ENCODE measurements at places on chromosomes 6 and 20.
A peak's percentile ranks its signal among the peaks of the same experiment; 100 is the strongest.

DNA sequence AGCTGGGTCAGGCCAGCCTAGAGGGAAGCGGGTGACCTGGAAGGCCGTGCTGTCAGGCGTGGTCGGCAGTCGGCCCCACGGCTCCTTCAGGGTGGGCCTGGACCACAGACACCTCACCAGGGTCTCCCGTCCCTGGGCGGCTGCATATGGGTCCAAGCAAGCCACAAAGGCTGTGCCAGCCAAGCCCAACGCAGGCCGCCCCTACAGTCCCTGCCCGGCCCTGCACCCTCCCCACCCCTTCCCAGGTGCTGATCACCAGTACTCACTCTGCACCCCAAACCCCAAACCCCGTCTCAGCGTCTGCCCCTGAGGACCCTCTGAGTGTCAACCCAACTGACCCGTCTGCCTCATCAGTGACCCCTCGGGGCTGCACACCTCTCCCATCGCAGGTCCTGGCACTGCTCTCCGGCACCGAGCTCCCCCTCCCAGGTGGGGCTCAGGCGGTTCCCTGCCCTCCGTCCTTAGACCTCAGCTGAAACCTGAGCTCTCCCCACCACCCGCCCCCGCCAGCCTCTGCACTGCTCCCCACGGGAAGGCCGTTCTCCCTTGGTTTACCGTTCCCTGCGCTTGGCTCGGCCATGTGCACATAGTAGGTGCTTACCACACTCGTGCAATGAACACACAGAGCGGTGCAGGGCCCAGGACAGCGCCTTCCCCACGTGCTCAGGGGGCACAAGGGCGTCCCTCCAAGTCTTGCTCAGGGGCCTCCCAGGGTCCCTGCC, 1.5 kb upstream of the PPDPF start:
- no peak for DNase-seq

DNA sequence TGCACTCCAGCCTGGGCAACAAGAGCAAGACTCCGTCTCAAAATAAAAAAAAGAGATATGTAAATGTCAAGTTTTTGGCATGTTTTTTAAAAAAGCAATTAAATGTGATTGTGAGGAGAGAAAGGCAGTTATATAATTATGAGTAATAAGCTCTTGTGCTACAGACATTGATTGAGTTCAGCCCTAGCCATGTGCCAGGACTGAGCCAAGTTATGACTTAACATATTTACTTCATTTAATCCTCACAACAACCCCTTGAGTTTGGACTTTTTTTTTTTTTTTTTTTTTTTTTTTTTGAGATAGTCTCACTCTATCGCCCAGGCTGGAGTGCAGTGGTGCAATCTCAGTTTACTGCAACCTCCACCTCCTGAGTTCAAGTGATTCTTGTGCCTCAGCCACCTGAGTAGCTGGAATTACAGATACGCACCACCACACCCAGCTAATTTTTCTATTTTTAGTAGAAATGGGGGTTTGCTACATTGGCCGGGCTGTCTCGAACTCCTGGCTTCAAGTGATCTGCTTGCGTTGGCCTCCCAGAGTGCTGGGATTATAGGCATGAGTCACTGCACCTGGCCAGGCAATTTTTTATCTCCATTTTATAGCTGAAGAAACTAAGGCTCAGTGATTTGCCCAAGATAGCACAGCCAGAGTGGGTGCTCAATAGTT, 15.0 kb upstream of the CSE1L start:
- no peak for DNase-seq

DNA sequence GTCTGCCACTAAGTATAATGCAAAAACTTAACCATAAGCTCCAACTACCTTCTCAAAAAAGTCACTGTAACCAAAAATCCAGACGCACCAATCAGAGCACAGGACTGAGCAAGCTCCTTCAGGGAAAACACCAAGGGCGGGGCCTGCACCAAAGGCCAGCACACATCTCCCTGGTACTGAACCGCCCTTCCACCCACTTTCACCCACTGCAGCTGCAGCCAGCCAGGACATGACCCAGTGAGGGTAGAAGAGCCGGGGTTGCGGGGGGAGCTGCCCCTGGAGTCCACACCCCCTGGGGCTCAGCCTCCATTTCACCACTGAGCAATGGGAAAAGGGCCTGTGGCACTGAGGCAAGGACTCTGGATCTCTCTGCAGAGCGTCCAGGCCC, 54.3 kb downstream of the TAF4 start:
- DNase-seq, result no peak

DNA sequence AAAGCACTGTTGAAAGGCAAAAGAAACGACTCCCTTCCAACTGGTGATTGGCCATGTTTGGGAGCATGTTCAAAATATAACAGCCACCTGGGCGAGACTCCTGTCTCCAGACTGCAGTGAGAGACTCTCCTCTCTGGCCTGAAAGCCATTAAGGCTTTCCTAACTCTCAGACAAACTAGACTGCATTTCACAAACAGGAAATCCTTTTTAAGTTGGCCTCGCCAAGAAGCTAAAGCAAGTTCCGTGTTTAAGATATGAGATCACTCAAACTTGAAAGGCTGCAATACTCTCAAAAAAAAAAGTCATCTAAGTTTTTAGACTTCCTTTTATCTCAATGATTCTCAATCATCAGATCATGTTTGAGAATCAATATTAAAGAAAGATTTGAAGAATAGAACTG, 117.0 kb downstream of the TFAP2A start:
- DNase-seq, result no peak

GRCh38 chr6:137106183-137106582, 61.4 kb upstream of the IL20RA start:
- DNase-seq, result no peak

DNA sequence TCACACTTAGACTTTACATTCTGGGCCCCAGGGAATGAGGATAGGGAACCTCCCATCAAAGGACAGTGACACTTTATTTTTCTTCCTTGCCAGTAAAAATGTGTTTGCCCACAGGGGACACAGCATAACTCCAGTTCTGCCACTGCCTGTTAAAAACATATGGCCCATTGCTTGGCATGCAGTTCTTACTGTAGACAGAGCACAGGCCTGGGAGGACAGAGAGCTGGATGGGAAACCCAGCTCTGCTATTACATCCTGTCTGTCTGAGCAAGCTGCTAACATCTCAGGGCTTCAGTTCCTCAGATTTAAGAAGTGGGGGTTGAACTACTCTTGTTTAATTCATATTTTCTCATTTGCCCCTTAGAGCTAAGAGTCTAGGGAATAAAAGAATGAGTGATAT, 120.2 kb downstream of the AKAP7 start:
- DNase-seq, result no peak

- no peak for DNase-seq
Observed at GRCh38 chr6:111938710-111939109, 65.5 kb upstream of the FYN start.

GRCh38 chr20:52033313-52033712, 158.3 kb downstream of the ZFP64 start:
- no peak for DNase-seq

GRCh38 chr20:47024461-47024937, 129.9 kb downstream of the EYA2 start:
- no peak for DNase-seq

DNA sequence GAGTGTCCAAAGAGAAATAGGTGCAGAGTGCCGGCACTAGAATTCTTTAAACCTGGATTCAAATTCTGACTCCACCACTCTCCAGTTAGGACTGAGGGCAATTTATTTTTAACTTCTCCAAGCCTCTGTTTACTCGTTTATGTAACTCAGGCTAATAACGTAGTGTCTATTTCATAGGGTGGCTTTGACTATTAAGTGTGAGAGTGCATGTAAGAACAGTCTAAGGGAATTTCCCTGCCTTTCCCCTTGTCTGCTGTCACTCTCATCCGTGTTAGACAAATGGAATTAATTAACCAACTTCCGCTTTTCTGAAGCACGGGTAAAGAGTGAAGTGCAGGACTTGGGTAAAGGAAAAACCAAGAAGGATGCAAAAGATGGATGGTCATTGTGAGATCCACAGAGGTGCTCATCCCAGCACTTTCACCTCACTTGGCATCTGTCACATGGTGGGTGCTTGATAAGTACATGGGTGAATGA, 4.1 kb upstream of the ZKSCAN8 start:
- no peak for DNase-seq

DNA sequence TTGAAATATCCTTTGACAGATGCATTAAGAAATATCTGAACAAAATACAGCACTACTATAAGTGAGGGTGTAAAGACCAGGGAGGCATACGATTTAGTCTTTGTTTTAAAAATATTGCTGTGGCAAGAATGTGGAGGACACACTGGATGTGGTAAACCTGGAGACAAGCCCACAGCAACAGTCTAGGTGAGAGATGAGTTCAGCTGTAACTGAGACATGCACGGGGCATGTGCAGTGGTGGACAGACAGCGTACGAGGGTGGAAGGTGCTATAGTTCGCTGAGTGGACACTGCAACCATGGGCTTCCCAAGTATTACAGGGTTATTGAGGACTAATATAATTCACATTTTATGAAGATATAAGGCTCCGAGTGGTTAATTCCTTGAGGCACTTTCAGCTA, 1.8 kb downstream of the NANP start:
- DNase-seq, result no peak

GRCh38 chr6:158383542-158383941, 71.3 kb downstream of the TULP4 start:
- DNase-seq, result no peak

- DNase-seq, result no peak
Observed at GRCh38 chr20:36162272-36162966, 7.9 kb downstream of the EPB41L1 start.

GRCh38 chr20:24704899-24705298, 235.5 kb downstream of the SYNDIG1 start:
- no peak for DNase-seq

DNA sequence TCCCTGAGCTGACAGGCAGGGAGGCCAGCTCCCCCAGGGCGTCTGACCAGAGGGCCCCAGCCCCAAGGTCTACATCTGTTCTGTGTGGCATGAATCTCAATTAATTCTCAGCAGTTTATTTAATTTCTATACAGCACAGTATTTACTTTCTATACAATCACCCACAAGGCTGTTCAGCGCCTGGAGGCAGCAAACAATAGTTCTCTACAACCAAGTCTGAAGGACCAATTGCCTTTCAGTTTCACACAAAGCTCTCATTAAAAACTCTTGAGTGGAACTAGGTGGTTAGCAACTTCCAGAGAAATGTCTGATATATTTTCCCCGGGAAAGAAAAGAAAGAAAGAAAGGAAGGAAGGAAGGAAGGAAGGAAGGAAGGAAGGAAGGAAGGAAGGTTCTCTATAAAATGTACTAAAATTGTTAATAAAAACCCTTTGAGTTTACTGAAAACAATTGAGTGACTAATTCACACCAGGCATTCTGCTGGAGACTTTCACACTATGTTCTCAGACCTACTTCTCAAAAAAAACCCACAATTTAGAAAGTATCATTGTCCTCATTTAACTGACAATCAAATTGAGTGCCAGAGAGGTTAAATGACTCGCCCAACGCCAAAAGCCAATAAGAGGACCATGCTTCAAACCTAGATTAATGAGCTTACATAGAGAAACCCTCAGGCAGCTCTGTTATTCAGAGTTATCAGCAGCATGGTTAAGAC, 62.5 kb downstream of the METTL24 start:
- DNase-seq, result no peak

GRCh38 chr6:31079656-31080261, 32.6 kb downstream of the C6orf15 start:
- peak; percentile 49 for DNase-seq

DNA sequence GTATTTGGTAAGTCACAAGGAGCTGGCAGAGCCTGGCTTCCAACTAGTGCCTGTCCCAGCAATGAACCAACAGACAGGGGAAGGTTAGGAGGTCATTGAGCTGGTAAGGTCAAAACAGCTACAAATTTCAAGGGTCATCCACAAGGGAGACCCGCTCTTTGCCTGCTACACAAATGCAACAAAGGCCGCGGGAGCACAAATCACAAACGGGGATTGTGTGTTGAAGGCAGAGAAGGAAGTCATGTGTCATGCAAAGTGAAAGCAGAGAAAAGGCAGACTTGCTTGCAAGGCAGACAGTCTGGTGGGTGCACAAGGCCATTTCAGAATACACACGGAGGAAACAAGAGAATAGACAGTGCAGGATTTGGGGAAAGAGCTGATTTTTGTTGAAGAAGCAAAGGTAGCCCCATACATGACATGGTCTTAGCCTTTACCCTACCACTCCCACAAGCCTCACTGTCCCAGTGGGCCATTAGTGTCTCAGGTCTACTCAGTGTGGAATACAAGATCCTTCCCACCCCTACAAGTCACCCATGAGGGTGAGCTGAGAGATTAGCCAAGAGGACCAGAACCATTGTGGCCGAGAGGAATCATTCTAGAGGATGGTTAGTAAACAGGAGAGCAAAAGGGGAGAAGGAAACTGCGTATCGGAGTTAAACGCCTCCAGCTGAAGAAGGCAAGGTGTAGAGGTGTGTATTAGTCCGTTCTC, 18.1 kb upstream of the SAMHD1 start:
- no peak for DNase-seq

DNA sequence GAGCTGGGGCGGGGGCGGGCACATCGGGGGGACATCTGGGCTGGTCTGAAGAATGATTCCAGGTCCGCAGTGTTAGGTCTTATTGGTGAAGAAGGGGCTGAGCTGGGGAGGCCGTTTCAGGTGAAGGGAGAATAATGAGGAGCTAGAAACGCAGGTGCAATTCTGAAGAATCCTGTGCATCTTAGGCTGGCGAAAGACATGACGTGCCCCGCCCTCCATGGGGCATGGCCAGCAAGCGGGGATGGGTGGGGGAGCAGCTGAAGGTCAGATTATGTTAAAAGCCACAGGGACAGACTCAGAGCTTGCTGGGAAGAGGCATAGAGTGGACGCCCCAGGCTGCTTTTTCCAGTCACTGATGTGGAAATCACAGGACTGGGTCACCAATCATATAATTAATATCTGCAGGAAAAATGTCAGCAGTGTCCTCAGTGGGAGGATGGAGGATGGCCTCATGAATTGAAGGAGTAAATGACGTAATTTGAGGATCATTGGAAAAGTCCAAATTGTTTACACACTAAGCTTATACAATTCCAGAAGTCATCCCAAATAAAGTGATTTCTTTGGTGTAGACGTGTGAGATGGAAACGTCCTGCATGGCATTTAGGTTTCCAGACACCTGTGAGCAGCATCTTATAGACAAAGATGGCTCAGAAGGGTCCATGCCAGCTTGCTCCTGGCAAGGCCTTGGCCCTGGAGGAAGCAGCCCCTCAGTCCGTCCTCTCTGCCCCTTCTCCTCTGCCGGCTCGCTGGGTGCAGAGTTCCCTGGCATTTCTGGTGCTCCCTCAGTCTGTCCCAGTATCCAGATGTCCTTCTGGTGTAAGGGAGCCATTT, 109.6 kb upstream of the FRMD1 start:
- no peak for DNase-seq

All from stimulated activated CD4-positive, alpha-beta T cell treated with anti-CD3 and anti-CD28 coated beads, Interleukin-1b, Interleukin-23, amount 100 ng/mL, for 24 hours (primary cell).